ENCODE measurements at places on chromosomes 1 and 21.
A peak's percentile ranks its signal among the peaks of the same experiment; 100 is the strongest.

- no peak for DNase-seq
Observed at GRCh38 chr1:70896224-70896623, 151.4 kb downstream of the PTGER3 start.

- DNase-seq, result no peak
Observed at GRCh38 chr1:206672011-206672688, 12.6 kb upstream of the MAPKAPK2 start.

- no peak for DNase-seq
Observed at GRCh38 chr1:98340511-98340910, 321.0 kb upstream of the SNX7 start.

- DNase-seq, result no peak
Observed at GRCh38 chr1:165289556-165289955, 67.0 kb downstream of the LMX1A start.

- no peak for DNase-seq
Observed at GRCh38 chr1:147389532-147390184, 147.2 kb downstream of the CHD1L start.

- DNase-seq, result no peak
Observed at GRCh38 chr1:201676641-201677040, 137.7 kb downstream of the NAV1 start.

- DNase-seq, result no peak
Observed at GRCh38 chr1:50851034-50851433, 109.0 kb downstream of the FAF1 start.

DNA sequence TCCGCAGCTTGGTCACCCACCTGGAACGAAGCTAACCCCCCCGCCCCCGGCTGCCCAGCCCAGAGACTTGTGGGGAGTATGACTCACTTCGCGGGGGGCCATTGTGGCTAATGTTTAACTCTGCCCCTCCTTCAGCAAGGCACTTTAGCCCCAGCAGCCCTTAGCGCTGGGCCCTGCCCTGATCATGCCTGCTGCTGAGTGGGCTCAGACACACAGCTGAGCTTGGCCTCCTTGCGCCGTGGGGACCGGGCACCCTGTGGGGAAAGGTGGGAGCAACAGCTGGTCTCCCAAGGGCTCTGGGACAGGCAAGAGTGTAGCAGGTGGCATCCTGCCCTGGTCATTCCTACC lies 6.3 kb upstream of the LAD1 start:
- no peak for DNase-seq

DNA sequence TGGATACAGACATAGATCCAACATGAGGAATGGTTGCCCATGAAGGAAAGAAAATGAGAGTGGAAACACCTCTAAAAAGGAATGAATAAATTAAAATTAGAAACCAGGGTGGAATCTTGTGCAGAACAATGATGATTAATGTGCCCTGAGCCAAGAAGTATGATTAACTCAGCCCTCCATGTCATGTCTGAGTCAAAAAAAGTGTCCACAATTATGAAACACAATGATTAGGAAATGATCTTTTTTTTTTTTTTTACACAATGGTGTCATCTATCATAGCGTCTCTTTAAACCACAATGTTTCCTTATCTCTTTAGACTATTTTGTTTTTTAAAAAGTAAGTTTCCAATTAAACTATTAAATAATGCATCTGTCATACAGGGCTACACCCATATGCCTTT lies 78.9 kb upstream of the RAB4A start:
- no peak for DNase-seq

- DNase-seq, result no peak
Observed at GRCh38 chr1:61095470-61095812, 13.1 kb downstream of the NFIA start.

GRCh38 chr1:55708781-55709180 lies 493.6 kb upstream of the USP24 start:
- DNase-seq, result no peak

GRCh38 chr1:151641229-151641628 lies 29.4 kb downstream of the SNX27 start:
- no peak for DNase-seq

- no peak for DNase-seq
Observed at GRCh38 chr1:55554611-55555010, 339.4 kb upstream of the USP24 start.

DNA sequence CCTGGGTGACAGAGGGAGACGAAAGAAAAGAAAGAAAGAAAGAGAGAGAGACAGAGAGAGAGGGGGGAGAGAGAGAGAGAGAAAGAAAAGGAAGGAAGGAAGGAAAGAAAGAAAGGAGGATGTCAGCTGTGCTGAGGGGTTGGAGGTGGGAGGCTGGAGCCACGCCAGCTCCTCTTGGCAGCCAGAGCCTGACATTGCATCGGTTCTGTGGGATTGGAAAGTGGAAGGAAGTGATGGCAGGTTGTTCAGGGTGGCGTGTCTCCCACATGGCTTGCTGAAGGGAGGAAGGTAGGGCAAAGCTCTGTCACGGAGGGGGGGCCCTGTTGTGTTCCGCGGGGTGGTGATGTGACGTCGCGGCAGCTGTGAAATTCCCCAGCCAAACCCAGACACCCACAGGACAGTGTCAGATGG lies 30.7 kb downstream of the EIF2D start:
- peak; percentile 58 for DNase-seq

GRCh38 chr1:235571482-235571881 lies 67.2 kb upstream of the B3GALNT2 start:
- DNase-seq, result no peak
